Stimulated activated CD8-positive, alpha-beta memory T cell treated with anti-CD3 and anti-CD28 coated beads, Interleukin-15, amount 100 ng/mL, for 4 hours (primary cell): ENCODE measurements at places on chromosomes 5 and 9.

DNA sequence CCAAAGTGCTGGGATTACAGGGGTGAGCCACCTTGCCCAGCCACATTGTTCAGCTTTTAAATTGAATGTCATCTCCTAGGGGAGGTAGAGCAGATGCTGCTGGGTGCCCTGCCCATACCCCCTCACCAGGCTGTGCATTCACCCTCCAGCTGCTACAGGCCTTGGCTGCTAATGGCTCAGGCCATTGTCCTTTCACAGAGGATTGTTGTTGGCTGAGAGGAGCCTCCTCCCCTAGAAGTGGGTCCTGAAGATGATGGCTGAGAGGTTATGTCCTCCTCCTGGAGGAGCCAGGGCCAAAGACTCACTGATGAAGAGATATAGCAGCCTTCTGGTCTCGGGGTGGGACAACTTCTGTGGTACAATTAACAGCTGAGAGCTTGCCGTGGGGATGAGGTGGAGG is 74.6 kb downstream of the PHAX start:
- DNase-seq: no peak

DNA sequence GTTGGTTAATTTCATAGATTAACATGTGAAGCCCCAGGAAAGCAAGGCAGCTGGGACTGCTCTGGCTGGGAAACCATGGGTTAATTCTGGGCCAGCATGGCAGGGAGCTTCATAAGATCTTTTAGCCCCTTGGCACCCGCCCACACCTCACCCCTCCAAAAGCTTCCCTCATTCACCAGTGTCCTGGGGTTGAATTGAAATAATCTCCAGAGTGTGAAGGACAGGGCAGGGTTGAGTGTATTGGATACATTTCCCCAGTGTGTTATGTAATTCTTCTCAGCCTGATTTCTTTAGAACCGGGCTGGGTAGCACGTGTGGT is 19.4 kb downstream of the WNT8A start:
- no peak for DNase-seq

DNA sequence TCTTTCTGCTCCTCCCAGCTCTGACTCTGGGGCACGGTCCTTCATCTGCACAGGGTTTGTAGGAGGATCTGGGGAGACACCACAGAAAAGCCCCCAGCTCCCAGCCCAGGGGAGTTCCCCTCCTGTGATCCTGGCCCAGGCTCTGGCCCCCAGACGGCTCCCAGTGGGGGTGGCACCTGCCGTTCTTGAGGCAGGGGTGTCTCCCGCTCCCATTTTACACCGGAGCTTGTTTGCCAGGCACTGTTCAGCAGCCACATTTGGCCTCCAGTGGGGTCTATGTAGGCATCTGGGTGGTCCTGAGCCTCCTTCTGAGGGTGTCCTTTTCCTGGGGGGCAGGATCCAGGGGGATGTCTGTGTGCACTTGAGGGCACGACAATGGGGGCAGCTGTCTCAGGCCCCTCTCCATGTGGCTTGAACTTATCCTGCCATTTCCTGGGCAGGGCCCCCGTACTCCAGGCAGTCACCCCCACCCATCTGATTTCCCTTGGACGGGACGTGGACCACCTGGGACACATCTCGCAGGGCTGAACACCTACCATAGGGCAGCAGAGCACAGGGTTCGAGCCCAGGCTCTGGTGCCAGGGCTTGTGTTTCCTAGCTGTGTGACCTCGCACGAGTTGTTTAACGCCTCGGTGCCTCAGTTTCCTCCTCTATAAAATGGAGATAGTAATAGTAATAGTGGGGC is 275.0 kb upstream of the MVB12B start:
- no peak for DNase-seq

GRCh38 chr9:72858089-72858912 is 94.6 kb downstream of the ALDH1A1 start:
- DNase-seq: no peak

GRCh38 chr5:60577116-60577515 is 122.8 kb downstream of the DEPDC1B start:
- no peak for DNase-seq

- DNase-seq: no peak
Observed at GRCh38 chr5:83151821-83152220, 74.5 kb downstream of the XRCC4 start.
